Stimulated activated CD8-positive, alpha-beta memory T cell treated with anti-CD3 and anti-CD28 coated beads, Interleukin-15, amount 100 ng/mL, for 24 hours (primary cell): ENCODE measurements at places on chromosomes 3 and 15.

GRCh38 chr3:127680146-127680661 lies 7.5 kb downstream of the ABTB1 start:
- no peak for DNase-seq

GRCh38 chr3:135155228-135155627 lies 360.2 kb downstream of the EPHB1 start:
- DNase-seq = no peak

DNA sequence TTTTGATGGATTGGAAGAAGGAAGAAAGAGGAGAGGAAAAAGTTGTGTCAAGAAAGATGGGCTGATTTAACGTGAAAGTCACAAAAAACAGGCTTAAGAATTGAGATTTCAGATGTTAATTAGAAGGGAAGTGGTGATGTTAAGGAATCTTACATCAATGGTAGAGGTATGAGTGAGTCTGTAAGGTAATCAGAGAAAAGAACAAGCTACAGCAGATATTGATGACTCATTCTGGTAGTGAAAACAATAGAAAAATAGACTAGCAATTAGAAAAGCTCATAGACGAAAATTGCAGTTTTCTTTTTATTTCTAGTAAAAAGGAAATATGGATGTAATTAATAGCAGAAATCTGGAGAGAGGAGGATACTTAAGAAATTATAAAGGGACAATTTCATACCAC lies 559.6 kb downstream of the MCTP2 start:
- no peak for DNase-seq

- no peak for DNase-seq
These were observed 7.1 kb upstream of the SSUH2 start for GRCh38 chr3:8651418-8652323.

DNA sequence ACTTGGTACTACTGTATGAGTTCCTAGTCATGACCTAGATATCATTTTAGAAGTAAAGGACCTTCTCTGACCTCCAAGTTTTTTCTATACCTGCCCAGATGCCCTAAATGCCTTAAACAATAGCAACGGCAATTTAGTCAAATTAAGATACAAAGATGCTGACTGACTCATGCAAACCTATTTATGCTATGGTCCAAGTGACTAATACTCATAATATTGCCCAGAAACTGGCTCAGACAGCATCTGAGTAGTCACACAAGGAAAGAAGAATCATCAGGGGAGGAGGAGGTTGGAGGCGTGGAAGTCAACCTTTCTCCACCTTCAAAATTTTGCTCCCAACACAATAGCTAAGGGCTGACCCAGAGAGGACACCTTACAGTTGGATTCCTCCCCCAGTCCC lies 6.8 kb downstream of the FYCO1 start:
- DNase-seq = no peak

DNA sequence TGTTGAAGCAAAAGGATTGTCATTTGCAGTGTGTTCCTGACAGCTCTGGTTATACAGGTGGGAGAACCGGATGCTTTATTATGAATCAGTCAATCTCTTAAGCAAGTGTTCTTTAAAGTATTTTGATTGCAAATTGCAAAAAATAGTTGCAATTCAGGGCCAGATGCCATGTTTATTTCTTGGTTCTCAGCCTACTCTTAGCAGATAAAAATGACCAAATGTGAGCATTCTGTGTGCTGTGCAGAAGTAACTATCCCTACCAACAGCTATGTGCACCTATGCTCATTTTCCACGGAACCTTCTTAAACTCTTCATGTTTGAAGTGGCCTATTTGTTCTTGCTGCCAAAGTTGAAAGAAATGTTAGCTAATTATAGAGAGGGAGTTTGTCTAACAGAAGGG lies 262.3 kb upstream of the RASGRP1 start:
- DNase-seq = no peak

GRCh38 chr15:92617549-92618520 lies 37.7 kb downstream of the FAM174B start:
- DNase-seq = no peak

- DNase-seq = no peak
These were observed 86.2 kb downstream of the KLF13 start for GRCh38 chr15:31412824-31413223.

- DNase-seq = no peak
These were observed 68.1 kb upstream of the CTNNB1 start for GRCh38 chr3:41131224-41131623.

GRCh38 chr15:69701198-69701597 lies 248.6 kb downstream of the RPLP1 start:
- DNase-seq = no peak

DNA sequence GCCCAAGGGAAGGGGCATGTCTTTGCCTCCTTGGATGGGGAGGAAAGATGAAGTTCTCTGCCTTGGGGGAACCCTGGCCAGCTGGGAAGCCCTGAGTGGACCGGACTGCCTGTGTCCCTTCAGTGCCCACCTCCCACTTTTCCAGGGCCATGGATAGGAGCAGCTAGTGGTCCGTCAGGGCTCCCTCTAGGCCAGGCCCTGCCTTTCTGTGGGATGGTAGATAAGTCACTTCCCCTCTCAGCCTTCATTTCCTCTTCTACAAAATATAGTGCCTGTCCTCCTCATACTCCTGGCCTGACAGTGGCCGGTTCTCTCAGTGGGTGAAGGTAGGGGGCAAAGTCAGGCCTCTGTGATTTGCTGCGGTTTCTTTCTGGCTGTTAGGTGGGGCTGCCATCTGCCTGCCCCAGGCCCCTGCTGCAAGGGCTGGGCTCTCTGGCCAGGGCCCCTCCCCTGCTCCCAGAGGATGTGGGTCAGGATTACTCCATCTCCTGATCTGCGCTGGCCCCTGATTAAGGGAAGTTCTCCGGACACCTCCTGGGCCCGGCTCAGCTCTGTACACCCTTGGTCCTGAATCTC lies 1.4 kb downstream of the PLEKHO2 start:
- no peak for DNase-seq

GRCh38 chr3:189282741-189283140 lies 111.0 kb downstream of the TPRG1 start:
- no peak for DNase-seq

DNA sequence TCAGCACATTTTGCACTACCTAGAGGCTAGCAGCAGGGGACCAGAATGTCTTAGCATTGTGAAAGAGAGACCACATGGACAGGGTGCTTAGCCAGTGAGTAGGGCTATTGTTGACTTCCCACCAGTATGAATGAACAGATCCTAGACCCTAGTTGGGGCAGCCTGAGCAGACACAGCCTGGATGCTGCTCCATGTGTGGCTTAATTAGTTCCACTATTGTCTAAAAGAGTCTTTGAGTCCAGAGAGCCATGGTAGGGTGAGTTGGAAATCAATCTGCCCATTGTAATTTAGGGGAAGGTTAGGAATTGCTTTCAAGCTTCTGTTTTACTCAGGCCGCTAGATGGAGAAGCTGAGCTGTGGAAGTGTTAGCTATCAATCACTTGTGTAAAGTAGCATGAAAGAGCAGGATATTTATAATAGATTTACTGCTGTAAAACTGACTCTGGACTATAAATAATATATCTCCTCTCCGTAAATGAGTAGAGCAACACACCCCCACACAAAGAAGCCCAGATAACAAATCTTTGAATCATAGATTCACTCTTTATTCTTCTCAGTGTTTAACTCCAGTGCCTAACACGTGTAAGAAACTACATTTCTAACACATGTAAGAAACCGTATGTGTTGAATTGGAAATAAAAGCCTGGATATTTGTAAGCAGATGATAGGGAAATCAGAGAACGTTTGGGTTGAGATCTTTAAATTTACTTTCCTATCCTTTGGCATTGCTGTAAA lies 4.1 kb upstream of the GCSAM start:
- no peak for DNase-seq

DNA sequence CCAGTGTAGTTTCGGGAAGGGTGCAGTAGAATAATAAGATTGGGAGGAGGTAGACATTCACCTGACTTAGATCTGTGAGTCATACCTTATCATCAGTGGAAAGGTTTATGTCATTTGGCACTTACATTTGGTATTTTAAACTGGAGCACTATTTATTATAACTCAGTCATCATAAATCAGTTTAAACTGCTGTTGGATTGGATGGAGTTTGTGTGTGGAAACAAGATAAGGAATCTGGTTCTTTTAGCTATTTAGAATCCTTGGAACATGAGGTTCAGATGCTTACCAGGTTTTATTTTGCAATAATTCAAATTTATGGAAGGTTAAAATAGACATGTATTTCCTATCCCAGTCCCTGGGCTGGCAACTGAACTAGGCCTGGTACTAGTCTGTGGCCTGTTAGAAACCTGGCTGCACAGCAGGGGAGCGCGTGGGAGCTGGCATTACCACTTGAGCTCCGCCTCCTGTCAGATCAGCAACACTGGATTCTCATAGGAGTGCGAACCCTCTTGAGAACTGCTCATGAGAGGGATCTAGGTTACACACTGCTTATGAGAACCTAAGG lies 34.5 kb downstream of the ZFAND6 start:
- no peak for DNase-seq

GRCh38 chr3:82002986-82003642 lies 241.7 kb upstream of the GBE1 start:
- no peak for DNase-seq

- no peak for DNase-seq
These were observed 10.6 kb upstream of the ANKDD1A start for GRCh38 chr15:64901141-64901540.

- no peak for DNase-seq
These were observed 60.2 kb downstream of the SYNPR start for GRCh38 chr3:63338351-63338750.

DNA sequence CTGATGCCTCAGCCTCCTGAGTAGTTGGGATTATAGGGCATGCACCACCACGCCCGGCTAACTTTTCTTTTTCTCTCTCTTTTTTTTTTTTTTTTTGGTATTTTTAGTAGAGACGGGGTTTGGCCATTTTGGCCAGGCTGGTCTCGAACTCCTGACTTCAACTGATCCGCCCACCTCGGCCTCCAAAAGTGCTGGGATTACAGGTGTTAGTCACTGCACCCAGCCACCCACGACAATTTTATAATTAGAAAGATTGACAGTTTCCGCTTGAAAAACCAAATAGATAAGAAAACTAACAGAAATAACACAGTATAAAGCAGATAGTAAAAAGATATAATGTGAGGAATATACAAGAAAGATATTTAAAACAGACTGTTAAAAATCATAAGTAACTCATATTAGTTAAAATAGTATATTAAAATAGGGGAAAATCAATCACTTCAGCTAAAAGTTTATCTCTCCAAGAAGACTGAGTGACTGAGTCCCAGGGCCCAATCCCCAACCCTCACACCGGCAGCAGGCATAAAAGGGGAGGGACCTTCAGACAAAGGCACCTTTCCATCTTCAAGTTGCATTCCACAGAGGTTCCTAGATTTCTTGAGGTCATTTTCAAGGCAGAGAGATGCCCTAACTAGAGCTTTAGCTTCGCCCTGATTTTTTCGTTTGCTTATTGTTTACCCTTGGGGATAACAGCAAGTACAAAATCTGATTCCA lies 1.4 kb upstream of the WHAMM start:
- no peak for DNase-seq

GRCh38 chr3:16993227-16993626 lies 108.5 kb downstream of the PLCL2 start:
- DNase-seq = no peak

- DNase-seq = no peak
These were observed 284.4 kb downstream of the KCNH8 start for GRCh38 chr3:19432669-19433068.

- no peak for DNase-seq
These were observed 13.2 kb downstream of the TKT start for GRCh38 chr3:53242642-53243041.

DNA sequence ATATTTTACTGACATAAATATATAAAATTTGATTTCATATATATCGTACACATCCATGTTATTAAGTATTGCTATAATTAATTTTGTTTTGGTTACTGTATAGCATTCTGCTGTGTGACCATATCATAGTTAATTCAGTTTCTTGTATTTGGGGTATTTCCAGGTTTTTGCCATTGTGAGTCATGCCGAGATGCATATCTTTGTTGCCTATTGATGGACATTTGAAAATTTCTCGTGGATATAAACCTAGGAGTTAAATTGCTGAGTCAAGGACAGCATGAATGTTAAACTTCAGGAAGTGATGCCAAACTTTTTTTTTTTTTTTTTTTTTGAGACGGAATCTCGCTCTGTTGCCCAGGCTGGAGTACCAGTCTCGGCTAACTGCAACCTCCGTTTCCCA lies 33.7 kb upstream of the GPR171 start:
- DNase-seq = no peak

DNA sequence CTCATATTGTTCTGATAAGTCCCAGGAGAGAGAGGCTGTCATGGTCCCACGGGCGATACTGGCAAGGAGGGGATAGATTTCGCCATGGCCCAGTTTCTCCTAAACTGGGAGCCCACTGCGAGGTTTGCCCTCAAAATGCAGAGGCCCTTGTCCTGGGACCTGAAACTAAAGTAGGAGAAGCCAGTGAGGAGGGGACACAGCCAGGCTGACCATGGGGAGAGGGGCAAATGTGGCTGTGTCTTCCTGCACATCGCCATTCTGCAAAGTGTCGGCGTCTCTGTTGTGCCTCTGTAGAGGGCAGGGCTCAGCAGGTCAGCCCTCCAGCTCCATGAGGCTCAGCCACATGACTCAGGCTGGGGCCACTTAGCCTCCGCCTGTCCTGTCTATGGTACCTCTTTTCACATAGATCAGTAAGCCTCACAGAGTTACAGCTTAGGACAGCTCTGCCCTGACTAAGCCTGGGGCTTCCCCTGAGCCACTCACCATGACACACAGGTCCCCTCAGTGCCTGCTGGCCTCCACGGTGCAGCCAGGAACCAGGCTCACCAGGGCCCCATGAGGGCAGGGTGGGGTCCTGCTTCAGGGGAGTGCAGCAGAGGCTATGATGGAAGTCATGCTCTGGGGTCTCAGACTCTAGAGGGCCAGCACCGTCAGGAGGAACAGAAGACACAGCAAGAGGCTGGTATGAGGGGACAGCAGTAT lies 28.6 kb upstream of the PLXNA1 start:
- no peak for DNase-seq
